ENCODE measurements at places on chromosomes 1 and 21.

- ATAC-seq: no peak
These were observed 54.1 kb downstream of the C8A start for GRCh38 chr1:56908619-56909221.

GRCh38 chr1:172373864-172374263 is 46.6 kb upstream of the C1orf105 start:
- no peak for ATAC-seq

- ATAC-seq: no peak
These were observed 397.9 kb upstream of the NR5A2 start for GRCh38 chr1:199629624-199630023.

DNA sequence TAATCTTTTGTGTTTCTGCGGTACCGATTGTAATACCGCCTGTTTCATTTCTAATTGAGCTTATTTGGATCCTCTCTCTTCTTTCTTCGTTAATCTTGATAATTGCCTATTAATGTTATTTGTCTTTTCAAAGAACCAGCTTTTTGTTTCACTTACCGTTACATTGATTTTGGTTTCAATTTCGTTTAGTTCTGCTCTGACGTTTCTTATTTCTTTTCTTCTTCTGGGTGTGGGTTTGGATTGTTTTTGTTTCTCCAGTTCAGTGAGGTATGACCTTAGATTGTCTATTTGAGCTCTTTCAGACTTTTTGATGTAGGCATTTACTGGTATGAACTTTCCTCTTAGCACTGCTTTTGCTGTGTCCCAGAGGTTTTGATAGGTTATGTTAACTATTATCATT is 9.4 kb downstream of the OR2M2 start:
- no peak for ATAC-seq

- ATAC-seq: no peak
These were observed 48.1 kb upstream of the WNT2B start for GRCh38 chr1:112460615-112461014.

DNA sequence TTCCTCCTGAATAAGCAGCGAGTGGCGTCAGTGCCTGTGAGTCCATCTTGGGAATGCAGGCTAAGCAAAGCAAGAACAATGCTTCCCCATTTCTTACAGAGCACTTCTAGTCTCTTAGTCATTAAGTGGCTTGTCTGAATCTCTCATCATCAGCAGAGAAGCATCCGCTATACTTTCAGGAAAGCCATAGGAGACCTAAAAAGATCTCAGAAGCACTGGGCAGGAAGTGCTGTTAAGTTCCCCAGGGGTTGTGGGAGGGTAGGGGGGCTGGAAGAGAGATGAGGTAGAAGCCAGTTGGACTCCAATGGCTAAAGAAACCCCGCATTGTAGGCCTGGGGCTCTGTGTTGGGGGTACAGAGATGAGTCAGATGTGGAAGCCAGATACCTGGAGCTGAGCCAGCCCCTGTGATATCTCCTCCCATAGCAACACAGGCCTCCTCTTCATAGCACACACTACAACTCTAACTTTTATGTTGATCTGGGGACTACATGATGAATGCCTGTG is 44.9 kb downstream of the SYT6 start:
- peak; percentile 17 for ATAC-seq

- ATAC-seq: no peak
These were observed 14.4 kb upstream of the ERVH48-1 start for GRCh38 chr21:42939582-42940413.

GRCh38 chr1:7608628-7609305 is 162.3 kb upstream of the VAMP3 start:
- ATAC-seq: no peak

DNA sequence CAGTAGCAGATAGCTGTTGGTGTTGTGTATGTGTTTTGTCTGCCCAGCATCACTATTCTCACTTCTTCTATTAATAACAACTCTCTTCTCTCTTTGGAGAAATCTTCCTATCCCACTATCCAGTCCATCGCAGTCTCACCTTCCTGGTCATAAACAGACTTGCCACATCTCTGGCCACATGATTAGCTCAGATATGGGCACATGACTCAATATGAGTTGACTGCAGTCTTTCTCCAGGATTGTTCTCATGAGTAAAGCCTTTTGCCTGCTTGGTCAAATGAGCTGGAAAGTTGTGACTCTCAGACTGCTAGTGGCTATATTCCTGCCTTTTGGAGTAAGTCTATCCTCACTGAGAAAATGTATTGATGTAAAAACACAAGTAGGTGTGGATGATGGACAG is 32.9 kb upstream of the TADA1 start:
- ATAC-seq: no peak

DNA sequence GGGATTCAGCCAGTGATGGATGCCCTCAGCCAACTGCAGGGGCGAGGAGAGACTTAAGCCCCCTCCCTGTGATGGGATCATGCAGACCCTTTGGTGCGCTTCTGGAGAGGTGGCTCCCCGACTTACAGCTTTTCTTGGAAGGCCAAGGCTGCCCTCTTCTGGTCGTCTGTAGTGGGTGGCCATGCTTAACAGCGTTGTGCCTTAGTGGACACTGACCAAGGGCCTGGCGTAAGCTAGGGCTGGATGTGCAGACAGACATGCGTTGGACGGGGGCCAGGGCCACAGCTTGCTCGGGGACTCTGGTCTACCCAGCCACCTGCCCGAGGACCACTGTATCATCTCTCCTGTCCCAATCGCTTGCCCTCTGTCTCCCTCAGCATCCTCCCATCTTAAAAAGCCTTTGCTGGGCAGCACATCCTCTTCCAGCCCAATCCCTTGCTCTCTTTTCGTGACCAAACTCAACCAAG is 5.5 kb downstream of the AZIN2 start:
- ATAC-seq: peak; percentile 45

DNA sequence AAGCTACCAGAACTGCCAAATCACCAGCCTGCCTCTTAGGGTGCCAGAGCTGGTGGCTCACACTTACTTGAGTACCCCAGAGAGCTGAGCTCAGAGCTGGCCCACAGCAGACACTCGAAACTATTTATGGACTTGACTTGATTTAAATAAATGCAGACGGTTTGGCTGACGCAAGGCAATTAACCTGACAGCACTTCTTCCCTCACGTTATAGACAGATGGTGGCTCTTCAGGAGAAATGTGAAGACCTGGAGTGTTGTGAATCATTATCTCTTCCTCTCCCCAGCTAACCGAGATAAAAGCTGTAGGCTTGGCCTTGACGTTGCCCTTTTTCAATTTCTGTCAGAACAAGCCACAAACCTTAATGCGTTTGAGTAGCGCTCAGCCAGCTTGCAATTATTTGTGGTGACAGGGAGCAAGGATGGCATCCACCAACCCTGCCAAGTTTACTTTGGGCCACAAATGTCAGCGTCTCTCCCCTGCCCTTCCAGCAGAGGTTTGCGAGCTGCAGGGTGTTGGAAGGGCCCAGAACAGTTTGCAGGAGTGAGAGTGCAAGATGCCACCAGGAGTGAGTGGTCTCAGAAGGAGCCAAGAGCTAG is 34.0 kb upstream of the BCAR3 start:
- peak; percentile 75 for ATAC-seq

GRCh38 chr21:30463713-30464112 is 16.5 kb downstream of the KRTAP19-1 start:
- no peak for ATAC-seq

GRCh38 chr1:43432907-43433306 is 20.8 kb downstream of the HYI start:
- no peak for ATAC-seq

GRCh38 chr1:179327679-179328078 is 34.1 kb downstream of the SOAT1 start:
- no peak for ATAC-seq

GRCh38 chr1:159212596-159212995 is 7.9 kb downstream of the ACKR1 start:
- ATAC-seq: no peak

DNA sequence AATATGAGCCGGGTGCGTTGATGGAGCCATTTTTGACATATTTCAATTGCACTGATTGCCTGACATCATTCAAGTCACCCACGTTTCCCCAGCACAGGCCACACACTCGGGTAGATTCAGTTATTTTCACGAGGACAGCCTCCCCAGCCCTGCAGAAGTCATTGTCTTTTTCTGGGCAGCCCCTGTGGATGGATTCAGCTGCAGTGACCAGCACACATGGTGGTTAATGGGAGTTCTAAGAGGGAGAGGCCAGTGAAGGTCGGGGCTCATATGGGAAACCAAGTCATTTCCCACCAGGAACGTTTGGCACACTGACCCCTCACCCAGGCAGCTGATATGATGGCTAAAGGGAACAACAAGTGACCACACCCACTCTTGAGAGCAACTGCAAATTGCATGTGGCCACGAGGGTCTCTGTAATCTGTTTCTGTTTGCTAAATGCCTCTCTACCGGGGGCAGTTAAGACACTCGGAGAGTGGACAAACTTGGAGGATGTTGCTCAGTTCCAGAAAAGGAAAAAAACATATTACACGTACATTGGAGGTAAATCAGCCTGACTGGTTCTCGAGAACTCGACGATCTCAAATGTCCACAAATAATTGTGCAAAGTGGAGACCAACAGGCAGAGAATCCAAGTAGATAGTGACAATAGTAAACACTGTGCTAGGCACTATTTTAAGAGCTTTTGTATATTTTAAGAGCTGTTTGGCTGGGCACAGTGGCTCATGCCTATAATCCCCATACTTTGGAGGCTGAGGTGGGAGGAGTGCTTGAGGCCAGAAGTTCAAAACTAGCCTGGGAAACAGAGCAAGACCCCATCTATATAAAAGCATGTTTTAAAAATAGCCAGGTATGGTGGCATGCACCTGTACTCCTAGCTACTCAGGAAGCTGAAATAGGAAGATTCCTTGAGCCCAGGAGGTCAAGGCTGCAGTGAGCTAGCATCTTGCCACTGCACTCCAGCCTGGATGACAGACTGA is 167.2 kb upstream of the IRF2BP2 start:
- ATAC-seq: no peak

- ATAC-seq: peak; percentile 93
These were observed at the start of gene TTC22 for GRCh38 chr1:54800899-54801759. TTC22 (minus strand) TSS chr1:54801323; CDS start chr1:54801163, 160 bp downstream.

DNA sequence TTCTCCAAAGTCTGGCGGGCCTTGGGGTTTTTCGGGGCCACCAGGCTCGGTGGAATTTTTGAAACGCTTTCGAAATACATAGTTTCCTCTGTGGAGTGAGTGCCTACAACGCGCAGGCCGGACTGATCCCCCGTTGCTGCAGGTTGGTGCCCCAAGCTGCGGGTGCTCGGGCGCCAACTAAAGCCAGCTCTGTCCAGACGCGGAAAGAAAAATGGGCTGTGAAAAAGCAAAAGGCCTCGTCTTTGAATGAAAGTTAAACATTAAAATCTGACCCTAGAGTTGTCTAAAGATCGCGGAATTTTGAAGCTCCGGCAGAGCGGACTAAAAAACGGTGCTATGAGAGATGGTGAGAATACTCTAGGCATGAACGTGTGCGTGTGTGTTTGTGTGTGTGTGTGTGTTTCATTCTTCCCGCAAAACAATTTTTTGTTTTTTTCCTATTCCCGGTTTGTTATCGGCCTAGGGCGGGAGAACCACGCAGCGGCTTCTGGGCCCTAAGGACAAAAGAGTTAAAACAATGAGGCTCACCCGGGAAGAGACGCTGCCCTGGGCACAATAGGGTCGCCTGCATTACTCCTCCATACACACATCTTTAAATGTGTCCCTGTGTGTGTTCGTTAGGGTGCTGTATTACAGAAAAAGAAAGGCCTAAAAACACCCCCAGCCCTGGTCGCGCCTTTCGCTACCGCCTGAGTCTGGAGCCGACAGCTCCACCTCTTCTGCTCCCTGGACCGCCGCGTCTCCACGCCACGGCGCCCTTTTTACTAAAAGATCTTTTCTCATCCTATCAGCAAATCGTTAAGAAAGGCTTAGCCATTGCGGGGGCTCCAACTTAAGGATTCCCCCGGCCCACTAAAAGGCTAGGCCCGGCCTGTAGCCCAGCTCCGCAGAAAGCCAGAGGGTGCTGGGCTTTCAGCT is 3.2 kb downstream of the TBX15 start:
- ATAC-seq: no peak

DNA sequence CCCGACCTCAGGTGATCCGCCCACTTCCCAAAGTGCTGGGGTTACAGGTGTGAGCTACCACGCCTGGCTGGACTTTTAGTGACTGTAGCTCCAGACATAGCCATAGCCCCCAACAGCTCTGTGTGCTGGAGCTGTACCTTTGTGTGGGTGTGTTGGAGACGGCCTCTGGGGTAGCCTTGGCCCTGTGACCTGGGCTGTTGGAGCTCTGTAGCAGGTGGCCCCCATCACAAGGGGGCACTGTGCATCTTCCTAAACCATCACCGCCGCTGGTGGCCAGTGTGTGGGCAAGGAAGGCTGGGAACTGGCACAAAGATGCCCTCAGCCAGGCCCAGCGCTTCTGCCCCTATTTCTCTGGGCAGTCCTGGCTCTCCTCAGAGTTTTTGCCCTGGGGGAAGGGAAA is 38.4 kb upstream of the FOXO6 start:
- peak; percentile 53 for ATAC-seq

DNA sequence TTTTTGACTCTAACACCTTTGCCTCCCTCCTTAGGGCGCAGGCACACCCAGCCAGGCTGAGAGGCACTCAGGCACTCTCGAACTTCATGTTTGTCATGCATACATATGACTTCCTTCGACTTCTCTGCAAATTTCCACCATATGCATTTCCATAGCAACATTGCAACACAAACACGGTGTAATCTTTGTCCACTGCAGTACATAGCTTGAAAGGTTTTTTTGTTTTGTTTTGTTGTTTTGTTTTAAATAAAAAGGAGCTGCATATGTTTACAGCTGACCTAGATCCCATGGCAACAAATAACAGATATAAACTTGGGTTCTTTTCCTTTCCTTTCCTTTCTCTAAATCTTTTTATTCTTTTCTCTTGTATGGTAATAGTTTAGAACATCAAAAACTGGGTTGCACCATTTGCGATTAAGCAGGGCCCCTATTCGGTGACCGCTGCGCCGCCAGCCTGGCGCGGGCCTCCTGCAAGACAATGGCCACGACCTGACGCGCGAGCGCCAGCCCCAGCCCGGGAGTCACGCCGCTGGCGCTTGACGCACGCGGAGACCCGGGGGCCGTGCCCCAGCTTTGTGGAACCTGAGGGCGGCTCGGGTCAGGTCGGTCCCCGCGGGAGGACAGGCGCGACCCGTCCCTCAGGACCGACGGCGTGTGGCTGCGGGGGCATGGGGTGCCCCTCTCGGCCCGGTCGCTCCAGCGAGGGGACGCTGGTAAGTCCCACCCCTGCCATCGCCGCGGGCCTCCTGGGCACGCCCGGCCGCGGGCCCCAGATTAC is 35.2 kb downstream of the CCN1 start:
- ATAC-seq: peak; percentile 55

DNA sequence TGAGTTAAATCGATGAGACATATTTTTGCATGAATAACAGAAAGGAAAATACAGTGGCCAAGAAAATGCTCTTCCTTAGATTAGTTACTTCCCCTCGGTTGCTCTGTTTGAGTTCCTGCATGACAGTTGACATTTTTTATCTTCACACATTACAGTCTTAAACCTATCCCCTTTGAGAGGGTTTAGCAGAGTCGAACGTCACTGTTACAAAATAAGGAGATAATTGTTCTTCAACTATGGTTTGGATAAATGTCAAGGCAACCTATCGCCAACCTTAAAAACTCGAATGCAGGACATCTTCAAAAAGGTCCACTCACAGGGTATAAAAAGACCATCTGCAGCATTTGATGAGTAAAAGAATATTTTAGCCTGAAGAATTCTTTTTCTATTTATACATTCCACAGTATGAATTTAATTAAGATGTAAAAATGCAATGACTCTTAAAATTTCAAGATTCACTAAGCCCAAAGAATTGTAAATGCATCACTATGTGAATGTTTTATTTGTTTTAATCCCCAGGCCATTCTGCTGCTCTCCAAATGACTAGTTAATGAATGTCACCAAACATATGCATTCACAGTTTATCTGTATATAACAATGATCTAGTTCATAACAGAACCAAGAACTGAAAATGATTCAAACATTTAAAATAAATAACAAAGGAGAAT is 68.9 kb upstream of the COL11A1 start:
- no peak for ATAC-seq

Data from stimulated activated memory B cell treated with anti-CD40 and anti-IgM and Interleukin-4, amounts not matched to agents 10 μg/mL and 1 μg/mL and 100 μg/mL, for 72 hours (primary cell).